ENCODE measurements at places on chromosomes 2 and 18.

GRCh38 chr2:68607837-68608236 lies 35.5 kb upstream of the PROKR1 start:
- no peak for DNase-seq

GRCh38 chr2:182924306-182924705 lies 57.9 kb upstream of the FRZB start:
- no peak for DNase-seq

DNA sequence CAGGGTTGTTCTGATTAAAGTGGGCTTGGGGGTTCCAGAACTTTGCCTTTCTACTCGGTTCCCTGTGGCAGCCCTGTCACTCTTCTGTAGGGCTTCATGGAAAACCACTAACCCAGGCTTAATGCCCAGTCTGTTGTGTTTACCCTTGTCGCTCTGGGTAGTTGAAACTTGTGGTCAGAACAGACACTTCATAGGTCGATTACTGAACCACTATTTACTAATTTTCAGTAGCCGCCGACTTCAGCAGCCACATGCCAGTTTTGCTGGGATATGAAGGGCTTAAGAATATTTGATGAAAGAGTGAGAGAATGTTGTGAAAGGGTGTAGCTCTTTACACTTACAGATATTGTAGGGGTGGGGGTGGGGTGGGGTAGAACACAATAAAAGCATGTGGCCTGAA lies 362.3 kb downstream of the RND3 start:
- no peak for DNase-seq

GRCh38 chr2:20330192-20330591 lies 20.5 kb downstream of the PUM2 start:
- DNase-seq, result no peak

GRCh38 chr2:15073664-15074063 lies 441.1 kb downstream of the LRATD1 start:
- DNase-seq, result peak; percentile 62

- DNase-seq, result no peak
Observed at GRCh38 chr18:79385708-79386341, 9.9 kb upstream of the NFATC1 start.
